Activated CD8-positive, alpha-beta T cell treated with anti-CD3 and anti-CD28 coated beads for 36 hours (primary cell): ENCODE measurements at places on chromosomes 5 and 9. TPM values are rescaled to one million over a fixed set of nuclear protein-coding genes. Genes with fewer than 3 reads are reported as not detected.

The SLC36A2 gene
- not detected for total RNA-seq

The REXO4 gene
- total RNA-seq, result 36.7 TPM

The GABRP gene
- not detected for total RNA-seq

The TXNDC8 gene
- not detected for total RNA-seq

GRCh38 chr9:77512876-77513275 lies 135.2 kb downstream of the GNA14 start:
- no peaks in the 10 kb centered on the region for H3K36me3 ChIP-seq
- no peak for DNase-seq
- H3K27me3 ChIP-seq, result peaks cover 1% of the 10 kb centered on the region
- peaks cover 6% of the 10 kb centered on the region for H3K4me1 ChIP-seq
- no peak overlapping the region for H3K27ac ChIP-seq

GRCh38 chr5:65722575-65723403 lies 784 bp downstream of the NLN start:
- peaks cover 9% of the 10 kb centered on the region for H3K36me3 ChIP-seq
- peaks cover 13% of the 10 kb centered on the region for H3K4me1 ChIP-seq
- peak overlapping the region; percentile 88 for H3K27ac ChIP-seq
- peak overlapping the region; percentile 86 for H3K4me3 ChIP-seq
- no peaks in the 10 kb centered on the region for H3K27me3 ChIP-seq
- peak; percentile 13 for DNase-seq

DNA sequence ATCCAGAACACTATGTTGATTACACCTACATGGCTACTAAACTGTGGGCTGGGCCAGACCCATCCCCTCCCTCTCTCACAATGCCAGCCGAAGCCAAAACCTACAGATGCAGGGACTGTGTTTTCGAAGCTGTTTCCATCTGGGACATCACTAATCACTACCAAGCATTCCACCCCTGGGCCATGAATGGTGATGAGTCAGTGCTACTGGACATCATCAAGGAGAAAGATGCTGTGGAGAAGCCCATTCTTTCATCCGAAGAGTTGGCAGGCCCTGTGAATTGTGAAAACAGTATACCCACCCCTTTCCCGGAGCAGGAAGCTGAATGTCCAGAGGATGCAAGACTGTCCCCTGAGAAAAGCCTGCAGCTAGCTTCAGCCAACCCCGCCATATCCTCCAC lies 65.0 kb downstream of the ZNF462 start:
- no peak for DNase-seq
- no peak overlapping the region for H3K4me3 ChIP-seq
- H3K27ac ChIP-seq, result no peak overlapping the region
- no peaks in the 10 kb centered on the region for H3K27me3 ChIP-seq

- peaks cover 8% of the 10 kb centered on the region for H3K27me3 ChIP-seq
- H3K4me1 ChIP-seq, result no peaks in the 10 kb centered on the region
- no peak for DNase-seq
- no peak overlapping the region for H3K4me3 ChIP-seq
Measured at GRCh38 chr5:59387127-59387526, 506.4 kb downstream of the PDE4D start.

DNA sequence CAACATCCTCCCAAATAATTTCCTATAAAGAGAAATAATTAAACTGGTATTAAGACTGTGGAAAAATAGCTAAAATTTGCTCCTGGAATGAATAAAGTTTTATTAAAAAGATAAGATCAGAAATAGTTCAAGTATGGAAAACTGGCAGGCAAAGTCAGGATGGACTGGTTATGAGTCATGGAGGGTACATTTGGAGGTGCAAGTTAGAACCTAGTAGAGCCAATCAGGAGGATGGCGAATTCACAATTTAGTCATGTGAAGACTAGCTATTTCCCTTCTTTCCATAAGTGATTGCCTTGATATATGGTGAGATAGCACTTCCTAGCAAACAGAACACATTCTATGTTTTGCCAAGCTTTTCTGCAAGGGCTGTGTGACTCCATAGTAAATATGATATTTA lies 1303.5 kb downstream of the EFNA5 start:
- no peak overlapping the region for H3K27ac ChIP-seq
- no peak for DNase-seq
- H3K4me1 ChIP-seq, result no peaks in the 10 kb centered on the region
- H3K4me3 ChIP-seq, result no peak overlapping the region
- H3K27me3 ChIP-seq, result no peaks in the 10 kb centered on the region

DNA sequence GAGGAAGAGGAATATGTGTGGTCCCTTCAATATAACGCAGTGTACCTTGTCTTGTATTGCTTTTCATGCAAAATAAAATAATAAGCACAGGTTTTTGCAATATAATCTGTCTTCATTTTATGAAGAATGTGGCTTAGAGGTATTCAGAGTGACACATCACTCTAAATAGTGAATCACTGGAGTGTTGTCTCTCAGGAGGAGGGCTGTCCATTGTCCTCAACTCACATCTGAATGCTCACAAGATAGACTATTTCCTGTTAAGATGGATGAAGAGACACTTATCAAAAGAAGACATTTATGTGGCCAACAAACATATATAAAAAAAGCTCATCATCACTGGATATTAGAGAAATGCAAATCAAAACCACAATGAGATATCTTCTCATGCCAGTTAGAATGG lies 1147.5 kb upstream of the C9orf72 start:
- no peak overlapping the region for H3K4me3 ChIP-seq
- no peaks in the 10 kb centered on the region for H3K4me1 ChIP-seq
- H3K27me3 ChIP-seq, result no peaks in the 10 kb centered on the region
- H3K27ac ChIP-seq, result no peak overlapping the region
- no peak for DNase-seq

GRCh38 chr9:95516734-95517558 lies at the start of gene PTCH1:
Gene PTCH1, minus strand, starts transcription at chr9:95516971.
- peaks cover 20% of the 10 kb centered on the region for H3K36me3 ChIP-seq
- DNase-seq, result peak; percentile 78
- H3K4me3 ChIP-seq, result peak within 1 kb of the TSS; percentile 95
- H3K27me3 ChIP-seq, result peaks cover 32% of the 10 kb centered on the region
- peaks cover 25% of the 10 kb centered on the region for H3K4me1 ChIP-seq

- DNase-seq, result no peak
- no peaks in the 10 kb centered on the region for H3K27me3 ChIP-seq
- H3K36me3 ChIP-seq, result peaks cover 67% of the 10 kb centered on the region
- peak overlapping the region; percentile 25 for H3K27ac ChIP-seq
- H3K4me1 ChIP-seq, result peaks cover 73% of the 10 kb centered on the region
Measured at GRCh38 chr5:142114687-142115086, 6.1 kb downstream of the NDFIP1 start.

DNA sequence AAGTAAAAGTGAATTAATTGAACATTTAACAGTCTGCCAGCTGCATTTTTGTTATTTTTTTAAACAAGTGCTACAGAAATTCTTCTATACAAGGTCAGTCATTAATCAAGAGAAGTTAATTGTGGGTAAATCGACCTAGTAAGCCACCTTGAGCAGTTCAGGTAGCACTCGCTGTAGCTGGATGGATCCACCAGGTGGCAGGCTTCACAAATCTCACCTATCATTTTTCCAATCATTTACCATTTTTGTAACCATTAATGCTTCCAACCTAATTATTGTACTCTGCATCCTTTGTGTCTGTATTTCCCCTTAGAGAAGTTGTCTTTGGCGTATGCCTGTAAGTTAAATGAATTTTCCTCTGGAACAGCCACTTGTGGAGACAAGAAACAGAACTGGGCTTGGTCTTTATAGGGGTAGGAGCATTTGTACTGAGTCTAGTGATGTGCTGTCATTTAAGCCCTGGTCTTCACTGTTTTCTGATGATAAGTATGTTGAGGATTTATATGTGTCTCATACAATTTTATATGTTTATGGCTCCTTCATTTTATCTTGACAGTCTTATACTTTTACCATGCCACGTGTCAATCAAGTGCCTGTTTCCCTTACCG lies 39.5 kb downstream of the CD180 start:
- H3K27me3 ChIP-seq, result no peaks in the 10 kb centered on the region
- DNase-seq, result peak; percentile 67
- peaks cover 39% of the 10 kb centered on the region for H3K4me1 ChIP-seq
